ENCODE measurements at places on chromosomes 2 and 18.

DNA sequence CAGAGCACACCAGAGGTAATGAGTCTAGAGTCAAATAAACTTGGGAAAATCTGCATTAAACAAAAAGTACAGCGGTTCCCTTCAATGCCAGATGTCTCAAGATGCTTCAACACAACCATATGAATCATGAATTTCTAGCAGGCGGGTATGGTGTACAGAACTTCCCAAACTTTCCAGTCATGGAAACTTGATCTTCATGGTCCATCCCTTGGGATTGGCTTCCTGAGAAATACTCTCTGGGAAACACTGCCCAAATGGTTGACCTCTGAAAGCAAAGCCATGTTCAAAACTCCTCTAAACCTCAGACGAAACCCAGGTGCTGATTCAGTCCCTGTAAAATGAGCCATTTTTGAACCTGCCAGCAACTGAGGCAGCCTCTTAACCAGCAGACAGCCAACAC lies 16.4 kb upstream of the TMEM247 start:
- no peak for DNase-seq

GRCh38 chr2:48461721-48462120 lies 68.2 kb upstream of the STON1 start:
- no peak for DNase-seq

DNA sequence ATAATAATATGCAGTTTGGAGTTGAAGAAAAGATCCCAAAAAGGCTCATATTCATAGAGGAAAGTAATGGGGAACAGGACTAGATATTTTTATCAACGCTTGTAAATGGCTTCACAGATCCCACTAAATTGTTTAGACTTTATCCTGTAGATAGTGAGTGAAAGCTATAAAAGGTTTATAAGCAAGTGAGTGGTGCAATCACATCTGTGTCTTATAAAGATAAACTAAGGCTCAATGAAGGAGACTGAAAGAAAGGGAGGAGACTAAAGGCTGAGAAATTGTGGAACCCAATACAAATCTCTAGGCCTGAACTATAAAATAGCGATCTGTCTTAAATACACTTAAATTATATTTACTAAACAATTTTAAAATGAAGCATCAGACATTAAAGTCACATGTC lies 7.7 kb downstream of the SP3 start:
- DNase-seq: no peak

DNA sequence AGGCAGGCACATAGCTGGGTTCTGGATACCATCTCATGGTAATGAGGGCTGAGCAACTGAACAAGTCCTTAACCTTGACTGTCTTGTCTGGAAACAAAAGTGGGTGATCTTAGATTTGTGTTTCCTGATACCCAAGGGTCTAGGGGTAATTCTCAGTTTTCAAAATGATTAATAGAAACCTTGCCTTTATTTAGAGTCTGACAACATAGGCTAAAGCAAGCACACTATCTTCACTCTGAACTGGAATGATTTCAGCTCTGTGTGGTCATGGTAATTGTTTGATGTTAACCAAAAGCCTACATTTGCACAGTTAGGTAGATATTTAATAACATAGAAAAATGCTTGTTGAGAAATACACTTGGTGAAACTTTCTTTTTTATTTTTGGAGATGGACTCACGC lies 6.8 kb upstream of the LAMA3 start:
- no peak for DNase-seq

DNA sequence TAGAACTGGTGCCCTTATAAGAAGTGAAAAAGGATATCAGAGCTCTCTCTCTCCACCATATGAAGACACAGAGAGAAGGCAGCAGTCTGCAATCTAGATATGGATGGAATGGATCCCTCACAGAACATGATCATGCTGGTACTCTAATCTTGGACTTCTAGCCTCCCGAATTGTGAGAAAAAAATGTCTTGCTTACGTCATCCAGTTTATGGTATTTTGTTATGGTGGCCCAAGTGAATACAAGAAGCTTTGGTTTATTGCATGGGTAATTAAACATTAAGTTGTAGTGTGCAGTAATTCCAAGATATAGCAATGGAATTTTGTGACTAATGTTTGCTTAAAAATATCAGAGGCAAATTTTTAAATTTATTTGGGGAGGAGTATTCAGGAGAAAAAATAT lies 1667.4 kb upstream of the SLC39A10 start:
- no peak for DNase-seq

DNA sequence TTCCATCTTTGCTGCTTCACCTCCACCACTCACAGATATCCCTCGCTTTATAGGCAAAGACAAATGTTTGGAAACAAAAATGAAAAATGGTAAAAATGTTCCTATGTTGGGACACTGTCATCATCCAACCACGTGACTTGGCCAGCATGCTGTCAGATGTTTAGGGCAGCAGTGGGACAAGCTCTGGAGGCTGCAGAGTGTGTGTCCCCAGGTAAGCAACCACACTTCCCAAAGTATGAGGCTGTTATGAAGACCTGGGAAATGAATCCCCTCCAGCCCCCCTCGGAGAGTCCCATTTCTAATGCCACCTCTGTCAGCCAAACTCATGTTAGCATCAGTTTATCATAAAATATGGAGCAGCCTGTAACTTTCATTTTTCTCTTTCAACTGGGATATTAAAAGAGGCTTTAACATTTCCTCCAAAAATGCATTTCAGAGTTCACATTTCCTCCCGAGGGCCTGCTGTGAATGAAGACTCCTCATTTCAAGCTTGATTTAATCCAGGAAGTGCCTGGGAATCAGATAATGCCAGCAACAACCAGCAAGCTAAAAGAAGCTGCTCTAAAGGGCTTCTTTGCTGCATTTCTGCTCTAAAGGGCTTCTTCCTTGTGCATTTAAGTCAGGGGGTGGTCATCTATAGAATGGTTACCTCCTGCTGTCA lies 66.2 kb downstream of the APOB start:
- DNase-seq: no peak

DNA sequence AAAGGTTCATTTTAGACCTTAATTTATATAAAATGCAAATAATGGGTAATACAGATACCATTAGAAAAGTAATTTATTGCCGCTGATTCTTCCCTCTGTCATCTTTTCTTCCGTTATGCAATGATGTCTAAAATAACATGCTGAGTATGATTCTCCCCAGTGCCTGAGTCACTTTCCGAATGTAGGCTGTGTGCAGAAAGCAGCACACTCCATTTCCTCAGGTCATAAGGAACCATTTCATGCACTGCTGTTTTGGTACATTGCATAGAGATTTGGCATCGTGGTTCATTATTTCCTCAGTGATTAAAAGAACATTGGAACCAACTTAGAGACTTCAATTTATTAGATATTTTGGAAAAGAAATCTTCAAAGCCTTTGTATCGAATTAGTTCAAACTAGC lies 173.5 kb downstream of the CDH2 start:
- no peak for DNase-seq

DNA sequence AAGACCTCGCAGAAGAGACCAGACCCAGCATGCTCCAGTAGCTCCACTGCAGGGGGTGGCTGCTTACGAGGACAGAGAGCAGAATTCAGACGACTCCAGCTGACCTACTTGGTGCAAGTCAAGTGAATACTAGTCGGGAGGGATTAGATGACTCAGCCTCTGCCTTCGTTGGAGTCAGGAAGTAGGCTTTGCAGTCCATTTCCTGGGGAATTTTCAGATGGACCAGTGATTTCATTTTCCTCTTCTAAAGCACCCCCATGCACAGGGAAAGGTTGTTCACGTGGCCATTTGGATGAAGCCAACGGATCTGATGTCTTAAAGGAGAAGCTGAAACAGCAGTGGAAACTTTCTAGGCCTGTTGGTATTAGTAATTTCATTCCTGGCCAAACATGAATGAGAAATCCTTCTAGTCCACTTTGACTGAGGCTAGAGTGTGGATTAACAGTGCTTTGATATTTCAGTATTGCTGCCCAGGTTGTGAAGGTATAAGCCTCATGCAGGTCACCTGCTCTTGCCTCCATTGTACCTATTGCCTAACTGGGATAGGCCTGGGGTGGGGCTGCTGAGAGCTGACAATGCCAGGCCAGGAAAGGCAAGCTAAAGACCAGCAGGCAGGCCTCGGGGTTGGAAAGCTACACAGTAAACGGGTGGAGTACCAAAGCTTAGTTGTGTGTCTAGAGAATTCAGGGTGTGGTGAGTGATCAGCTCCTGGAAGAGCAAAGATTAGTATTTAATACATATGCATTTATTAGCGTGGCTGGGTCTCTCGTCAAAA lies 117.6 kb upstream of the FOSL2 start:
- DNase-seq: no peak

DNA sequence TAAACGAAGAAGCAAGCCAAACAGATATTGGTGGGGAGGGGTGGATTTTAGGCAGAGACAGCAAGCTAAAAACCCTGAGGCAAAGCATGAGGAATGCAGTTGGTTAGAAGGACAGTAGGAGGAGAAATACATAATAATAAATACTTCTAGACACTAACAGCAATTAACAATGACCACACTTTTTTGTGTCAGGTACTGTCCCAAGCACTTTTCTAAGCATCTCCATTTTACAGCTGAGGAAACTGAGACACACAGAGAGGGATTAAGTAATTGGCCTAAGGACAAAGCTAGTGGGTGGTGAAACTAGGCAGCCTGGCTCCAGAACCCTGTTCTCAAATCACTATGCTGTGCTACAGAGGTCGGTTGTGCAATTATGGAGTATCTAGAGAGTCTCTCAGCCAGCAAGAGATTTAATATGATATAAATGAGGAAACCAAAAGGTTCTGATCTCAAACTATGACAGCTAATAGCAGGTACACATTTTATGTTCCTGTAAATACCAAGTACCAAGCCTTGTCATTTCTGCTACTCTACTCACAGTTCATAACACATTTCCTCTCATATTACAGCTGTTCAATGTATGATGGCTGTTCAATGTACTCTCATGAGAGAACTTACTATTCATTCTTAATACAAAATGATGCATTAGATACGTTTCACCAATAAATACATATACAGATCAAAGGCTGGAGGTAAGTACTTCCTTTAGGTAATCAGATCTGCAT lies 5.3 kb downstream of the MAP4K3 start:
- no peak for DNase-seq

- DNase-seq: no peak
These were observed 61.6 kb upstream of the ATP8B1 start for GRCh38 chr18:57864615-57865121.

DNA sequence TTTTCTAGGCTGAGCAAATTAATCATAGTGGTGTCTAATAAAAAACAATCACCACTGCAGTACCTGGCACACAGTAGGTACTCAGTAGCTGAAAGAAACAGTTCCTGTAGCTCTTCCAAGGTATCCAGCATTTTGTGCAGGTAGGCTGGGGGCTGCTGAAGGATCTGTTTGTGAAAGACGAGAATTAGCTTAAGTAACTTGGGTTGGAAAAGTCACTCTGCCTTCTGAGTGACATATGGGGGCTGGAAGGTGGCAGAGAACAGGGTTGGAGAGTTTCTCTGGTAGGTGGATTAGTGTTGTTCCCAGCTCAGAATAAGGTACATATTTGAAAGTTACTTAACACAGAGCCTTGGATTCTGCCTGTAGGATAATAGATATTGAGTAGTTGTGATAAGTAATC lies 72.8 kb downstream of the FMNL2 start:
- DNase-seq: no peak

Data from activated CD8-positive, alpha-beta memory T cell treated with anti-CD3 and anti-CD28 coated beads for 48 hours (primary cell).